Body of pancreas (tissue), 4 donors: ENCODE measurements at places on chromosomes 3 and 15.

GRCh38 chr15:41935566-41936020, 36.8 kb downstream of the EHD4 start:
- DNase-seq = peak; percentile 1

GRCh38 chr3:108035751-108036150, 55.1 kb downstream of the CD47 start:
- DNase-seq = no peak

DNA sequence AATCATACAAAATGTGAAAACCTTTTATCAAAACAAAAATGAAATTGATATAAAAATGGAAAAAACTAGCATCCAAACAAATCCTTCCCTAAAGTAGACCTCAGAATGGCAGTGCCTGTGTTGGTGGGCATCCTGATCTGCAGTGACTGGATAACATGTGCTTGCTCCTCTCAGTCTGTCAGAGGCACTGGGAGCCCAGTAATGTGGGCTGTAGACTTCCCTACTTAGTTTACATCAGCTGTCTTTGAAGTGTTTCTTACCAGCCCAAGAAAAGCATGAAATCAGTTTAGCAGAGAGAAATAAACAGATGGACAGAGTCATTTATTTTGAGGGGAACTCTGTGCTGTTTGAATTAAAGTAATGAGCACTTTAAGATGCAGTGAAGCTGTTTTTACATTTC, 37.8 kb upstream of the RORA start:
- no peak for DNase-seq

GRCh38 chr3:104764496-104764895, 602.2 kb upstream of the ALCAM start:
- no peak for DNase-seq

DNA sequence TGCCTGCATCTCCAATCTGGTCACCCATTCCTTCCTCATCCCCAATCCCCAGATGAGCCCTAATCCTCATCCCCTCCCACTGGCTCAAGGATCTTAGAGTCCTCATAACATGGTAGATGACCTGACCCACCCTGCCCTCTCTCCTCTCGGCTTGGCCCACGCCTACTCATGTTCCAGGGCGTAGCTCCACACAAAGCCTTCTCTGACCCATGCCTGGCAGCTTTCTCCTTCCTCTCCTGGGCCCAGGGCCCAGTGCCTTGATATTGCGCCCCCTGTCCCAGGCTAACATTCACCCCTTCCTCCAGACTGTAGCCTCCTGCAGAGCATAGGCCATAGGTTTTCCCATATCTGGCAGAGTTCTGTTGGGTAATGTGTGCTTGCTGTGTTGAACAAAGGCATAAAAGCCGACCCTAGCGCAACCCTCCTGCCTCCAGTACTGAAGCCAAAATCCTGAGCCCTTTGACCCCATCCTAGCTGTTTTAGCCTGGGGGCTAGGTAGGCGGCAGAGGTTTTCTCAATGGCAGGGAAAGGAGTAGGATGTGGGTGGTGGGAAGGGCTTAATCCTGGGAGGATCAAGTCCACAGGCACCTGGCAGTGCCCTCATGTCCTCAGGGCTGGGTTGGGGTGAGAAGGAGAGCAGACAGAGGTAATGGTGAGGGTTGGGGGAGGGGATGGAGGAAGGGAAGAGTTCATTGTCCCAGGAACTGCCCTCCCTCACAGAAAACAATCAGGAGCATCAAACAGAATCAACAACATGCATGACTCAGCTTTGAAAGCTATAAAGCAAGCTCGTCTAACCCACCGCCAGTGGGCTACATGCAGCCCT, 35.5 kb downstream of the MESD start:
- no peak for DNase-seq

- no peak for DNase-seq
Observed at GRCh38 chr3:78974181-78974790, 793.5 kb downstream of the ROBO1 start.

DNA sequence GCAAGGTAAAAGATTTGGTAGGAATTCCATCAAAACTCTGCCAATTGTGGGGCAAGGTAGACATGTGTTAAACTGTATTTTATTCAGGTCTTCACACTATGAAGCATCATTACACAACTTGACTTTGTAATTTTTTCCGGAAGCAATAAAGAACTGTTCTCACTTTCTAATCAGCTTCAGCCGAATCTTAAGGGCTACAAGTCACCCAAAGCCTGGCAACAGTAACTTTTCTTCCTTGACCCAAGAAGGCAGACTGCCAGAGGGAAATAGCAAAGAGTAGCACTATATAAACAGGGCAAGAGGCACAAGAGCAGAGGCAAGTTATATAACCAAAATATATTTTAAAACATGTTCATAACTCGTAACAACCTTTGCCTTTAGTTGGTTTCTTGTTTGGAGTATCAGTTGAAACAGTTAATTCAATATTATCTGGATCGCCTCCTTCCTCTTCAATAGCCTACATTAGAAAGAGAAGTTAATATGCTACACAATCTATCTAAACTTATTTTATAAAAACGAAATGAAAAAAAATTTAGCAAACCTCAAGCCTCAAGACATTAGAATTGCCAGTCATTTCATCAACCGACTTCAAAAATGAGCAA, 1.4 kb downstream of the SLTM start:
- no peak for DNase-seq

DNA sequence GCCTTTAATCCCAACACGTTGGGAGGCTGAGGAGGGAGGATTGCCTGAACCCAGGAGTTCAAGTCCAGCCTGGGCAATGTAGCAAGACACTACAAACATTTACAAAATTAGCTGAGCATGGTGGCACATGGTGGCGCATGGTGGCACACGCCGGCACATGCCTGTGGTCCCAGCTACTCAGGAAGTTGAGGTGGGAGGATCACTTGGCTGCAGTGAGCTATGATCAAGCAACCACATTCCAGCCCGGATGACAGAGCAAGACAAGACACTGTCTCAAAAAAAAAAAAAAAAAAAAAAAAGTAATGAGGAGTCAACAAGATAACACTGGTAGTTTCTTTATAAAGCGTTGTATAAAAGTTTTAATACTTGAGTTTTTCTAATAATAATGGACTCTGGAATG, 10.1 kb downstream of the FEZF2 start:
- DNase-seq = no peak

DNA sequence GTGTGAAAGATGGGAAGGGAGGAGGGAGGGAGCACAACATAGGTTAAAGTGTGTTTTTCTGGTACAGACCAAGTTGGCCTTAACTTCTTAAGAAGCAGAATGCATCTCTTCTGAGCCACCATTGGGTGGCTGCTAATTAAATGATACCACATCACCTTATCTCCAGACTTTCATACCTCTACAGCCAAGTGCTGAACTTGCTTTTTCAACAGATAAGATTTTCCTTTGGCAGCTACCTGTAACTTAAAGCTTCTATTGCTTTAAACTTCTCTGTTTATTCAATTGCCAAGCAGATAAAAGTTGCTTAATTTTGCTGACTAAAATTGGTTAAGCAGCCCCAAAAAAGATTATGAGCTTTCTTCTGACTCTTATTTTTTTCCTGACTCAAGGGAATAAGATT, 292.4 kb upstream of the SGO1 start:
- no peak for DNase-seq

DNA sequence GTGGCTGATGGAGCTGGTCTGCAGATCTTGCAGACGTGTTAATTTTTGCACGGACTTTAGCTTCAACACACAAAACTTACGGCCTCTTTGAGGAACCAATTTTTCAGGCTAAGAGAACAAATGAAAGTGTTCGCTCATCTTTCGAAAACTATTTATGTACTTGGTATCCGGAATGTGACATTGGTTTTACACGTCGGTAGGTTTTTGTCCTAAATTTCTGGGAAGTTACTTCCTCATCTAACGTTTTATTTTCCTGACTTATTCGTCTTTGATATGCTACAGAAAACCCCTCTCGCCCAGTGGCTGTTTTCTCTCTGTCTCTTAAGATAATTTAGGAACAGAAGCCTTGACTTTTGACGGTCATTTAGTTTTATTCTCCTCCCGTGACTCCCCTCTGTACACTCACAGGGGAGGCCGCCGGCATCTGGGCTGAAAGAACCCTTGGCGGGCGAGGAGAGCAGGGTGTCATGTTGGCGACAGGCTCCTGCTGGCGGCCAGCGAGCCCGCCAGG, 834 bp upstream of the GREM1 start:
- DNase-seq = no peak

- DNase-seq = no peak
Observed at GRCh38 chr3:117444175-117444574, 734.6 kb downstream of the TUSC7 start.

DNA sequence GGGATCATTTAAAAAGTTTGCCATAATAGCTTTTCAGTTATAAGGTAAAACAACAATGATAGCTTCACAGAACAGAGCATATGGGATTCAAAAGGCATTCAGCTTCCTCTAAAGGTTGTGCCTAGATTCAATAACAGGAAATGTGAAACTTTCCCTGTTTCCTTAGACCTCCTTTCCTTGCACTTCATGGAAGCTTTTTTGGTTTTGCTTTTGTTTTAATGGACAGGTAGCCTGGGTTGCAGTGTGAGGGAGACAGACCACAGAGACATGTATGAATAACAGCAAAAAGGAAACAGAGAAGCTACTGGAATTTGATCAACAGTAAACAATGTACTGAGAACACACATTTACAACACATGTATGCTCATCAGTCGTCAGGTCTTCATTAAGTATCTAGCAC, 2.3 kb upstream of the TNFAIP8L3 start:
- DNase-seq = no peak

- no peak for DNase-seq
Observed at GRCh38 chr3:157445857-157446256, 9.2 kb downstream of the PTX3 start.

- DNase-seq = no peak
Observed at GRCh38 chr3:188084752-188085583, 69.0 kb upstream of the LPP start.

- DNase-seq = no peak
Observed at GRCh38 chr15:53312707-53313106, 446.8 kb downstream of the WDR72 start.

DNA sequence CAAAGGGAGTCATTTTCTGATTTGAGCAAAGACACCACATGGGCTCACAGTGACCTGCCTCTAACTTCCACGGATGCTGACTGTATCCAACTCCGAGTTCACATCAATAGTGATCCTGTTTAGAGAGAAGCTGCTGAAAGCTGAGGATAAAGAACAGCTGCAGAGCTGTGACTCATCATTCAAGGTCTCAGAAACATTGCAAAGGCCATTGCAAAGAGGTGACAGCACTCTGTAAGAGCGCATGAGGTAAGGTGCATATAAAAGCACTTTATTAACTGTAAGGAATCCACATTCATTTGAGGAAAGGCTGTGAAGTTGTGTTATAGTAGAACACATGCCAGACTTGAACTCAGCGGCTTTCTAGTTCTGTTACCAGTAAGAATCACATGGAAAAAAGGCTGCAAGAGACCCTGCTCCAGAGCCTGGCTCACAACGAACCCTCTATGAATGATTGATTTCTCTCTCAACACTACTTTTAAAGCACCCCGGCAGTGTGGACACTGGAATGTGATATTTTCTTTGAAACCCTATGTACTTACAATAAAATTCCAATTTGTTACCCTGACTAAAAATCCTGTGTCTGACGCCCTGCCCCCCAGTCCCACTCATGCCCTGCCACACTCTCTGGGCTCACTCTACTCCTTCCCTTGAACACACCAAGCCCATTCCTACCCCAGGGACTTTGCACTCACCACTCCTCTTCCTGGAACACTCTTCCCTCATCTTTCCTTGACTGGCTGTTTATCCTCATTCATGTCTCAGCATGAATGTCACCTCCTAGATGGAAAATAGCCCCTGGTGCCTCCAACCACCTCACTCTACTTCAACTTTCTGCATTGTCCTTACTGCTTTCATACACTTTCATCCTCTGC, 111.2 kb downstream of the LSM3 start:
- DNase-seq = peak; percentile 20

DNA sequence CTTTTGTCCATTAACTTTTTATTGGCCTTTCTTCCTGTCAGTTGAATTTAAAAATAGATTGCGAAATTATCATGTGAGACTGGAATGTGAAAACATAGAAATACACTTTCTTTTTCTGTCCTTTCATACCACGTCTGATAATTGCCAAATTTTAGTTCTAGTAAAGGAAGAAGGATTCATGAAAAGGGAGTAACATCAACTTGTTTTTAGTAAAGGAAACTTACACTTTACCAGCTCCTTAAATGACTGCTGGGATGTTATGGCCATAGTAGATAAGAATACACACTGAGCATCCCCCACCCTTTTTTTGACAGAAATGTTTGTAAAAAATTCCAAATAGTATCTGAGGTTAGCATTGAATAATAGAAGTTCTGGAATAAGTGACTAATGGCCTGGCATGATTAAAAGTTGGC, 137.9 kb downstream of the NEO1 start:
- no peak for DNase-seq

GRCh38 chr3:125641891-125642290, 46.6 kb upstream of the OSBPL11 start:
- no peak for DNase-seq
